ENCODE measurements at places on chromosomes 4 and X. TPM values are rescaled to one million over a fixed set of nuclear protein-coding genes. Genes with fewer than 3 reads are reported as not detected.

DNA sequence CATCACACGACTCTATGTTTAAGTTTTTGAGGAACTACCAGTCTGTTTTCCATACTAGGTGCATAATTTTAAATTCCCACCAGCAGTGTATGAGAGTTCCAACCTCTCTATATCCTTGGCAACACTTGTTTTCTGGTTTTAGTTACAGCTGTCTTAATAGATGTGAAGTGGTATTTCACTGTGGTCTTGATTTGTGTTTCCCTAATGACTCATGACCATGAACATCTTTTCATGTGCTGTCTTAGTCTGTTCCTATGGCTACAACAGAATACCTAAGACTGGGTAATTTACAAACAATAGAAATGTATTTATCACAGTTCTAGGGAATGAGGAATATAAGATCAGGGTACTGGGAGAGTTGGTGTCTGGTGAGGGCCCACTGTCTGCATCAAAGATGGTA is 51.5 kb upstream of the GPR78 start:
- peak; percentile 89 for DNase-seq

DNA sequence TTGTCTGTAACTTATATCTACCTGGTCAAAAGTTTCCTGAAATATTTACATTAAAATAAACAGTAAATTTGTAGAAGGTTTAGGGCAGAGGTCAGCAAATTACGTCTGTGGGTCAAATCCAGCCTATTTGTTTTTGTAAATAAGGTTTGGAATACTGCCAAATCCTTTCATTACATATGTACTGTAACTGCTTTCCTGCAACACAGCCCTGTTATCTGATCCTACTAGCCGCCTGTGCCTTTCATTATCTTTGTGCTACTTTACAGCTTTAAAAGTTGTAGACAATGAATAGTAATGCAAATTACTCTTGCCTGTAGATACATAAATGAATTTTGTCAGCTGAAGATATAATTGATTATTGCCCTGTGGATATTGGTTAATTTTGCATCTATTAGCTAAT is 369.6 kb upstream of the SLC7A11 start:
- no peak for DNase-seq

DNA sequence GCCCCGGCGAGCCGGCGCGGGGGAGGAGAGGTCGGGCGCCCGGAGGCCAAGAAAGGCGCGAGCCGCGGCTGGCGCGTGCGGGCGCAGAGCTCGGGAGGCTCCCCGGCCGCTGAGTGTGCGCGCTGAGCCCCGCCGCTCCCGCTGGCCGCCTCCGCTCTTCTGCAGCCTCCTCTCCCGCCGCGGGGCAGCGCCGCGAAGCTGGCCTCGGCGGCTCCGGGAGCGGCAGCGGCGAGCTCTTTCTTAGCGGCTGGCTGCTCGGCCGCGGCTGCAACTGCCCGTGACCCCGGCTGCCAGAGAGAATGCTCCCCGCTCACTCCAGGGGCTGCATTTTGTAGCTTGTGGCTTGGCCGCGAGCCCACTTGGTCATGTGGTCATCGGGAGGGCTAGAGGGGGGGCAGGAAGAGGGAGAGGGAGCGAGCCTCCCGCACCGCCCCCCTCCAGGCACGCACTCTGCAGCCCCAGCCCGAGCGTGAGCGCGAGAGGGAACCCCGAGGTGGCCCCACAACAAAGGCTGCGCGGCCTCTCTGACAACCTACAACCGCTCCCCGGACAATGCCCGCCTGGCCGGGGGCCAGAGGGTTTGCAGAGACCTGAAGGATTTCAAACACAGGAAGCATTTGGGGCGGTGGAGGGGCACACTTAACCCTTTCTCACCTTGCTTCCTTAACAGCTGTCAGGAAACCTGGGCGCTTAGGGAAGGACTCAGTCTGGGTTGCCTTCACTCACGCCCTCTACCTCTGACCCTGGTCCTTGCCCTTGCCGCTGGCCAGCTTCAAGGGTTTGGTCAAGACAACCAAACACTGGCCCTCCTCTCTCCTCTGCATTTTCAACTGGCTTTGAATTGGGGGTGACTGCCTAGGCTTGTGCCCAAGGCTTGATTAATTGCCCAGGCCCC is at the start of gene APLN:
Gene APLN, minus strand, starts transcription at position 305 of the 895 bp plus-strand sequence. CDS start 326 bp downstream, outside the sequence.
- peak; percentile 43 for DNase-seq

GRCh38 chrX:11770320-11770719 is 12.3 kb downstream of the MSL3 start:
- peak; percentile 51 for DNase-seq

- peak; percentile 62 for DNase-seq
Observed at GRCh38 chr4:30717208-30718020, 2.8 kb upstream of the PCDH7 start.

DNA sequence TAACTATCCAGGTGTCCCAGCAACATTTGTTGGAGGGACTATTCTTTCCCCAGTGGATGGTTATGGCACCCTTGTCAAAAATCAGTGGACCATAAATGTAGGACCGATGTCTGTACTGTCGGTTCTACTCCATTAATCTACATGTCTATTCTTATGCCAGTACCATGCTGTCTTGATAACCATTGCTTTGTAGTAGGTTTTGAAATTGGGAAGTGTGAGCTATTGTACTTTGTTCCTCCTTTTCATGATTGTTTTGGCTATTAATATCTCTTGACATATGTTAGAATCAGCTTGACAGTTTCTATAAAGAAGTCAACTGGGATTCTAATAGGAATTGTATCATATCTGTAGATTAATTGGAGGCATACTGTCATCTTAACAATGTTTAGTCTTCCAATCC is 112.7 kb downstream of the HNRNPD start:
- DNase-seq = no peak

- DNase-seq = no peak
Observed at GRCh38 chrX:20743046-20743445, 476.3 kb upstream of the RPS6KA3 start.

- peak; percentile 33 for DNase-seq
Observed at GRCh38 chr4:81030981-81031791, 678 bp downstream of the BMP3 start.

GRCh38 chr4:87416965-87417364 is 5.4 kb upstream of the NUDT9 start:
- DNase-seq = no peak

- no peak for DNase-seq
Observed at GRCh38 chr4:102589743-102590142, 88.6 kb downstream of the NFKB1 start.

GRCh38 chr4:6749340-6750171 is 33.0 kb upstream of the KIAA0232 start:
- DNase-seq = peak; percentile 86

GRCh38 chrX:22737541-22737940 is 262.2 kb upstream of the DDX53 start:
- no peak for DNase-seq

GRCh38 chrX:41002026-41002425 is 83.2 kb upstream of the USP9X start:
- no peak for DNase-seq

- DNase-seq = no peak
Observed at GRCh38 chrX:95290455-95290854, 1394.2 kb upstream of the DIAPH2 start.

DNA sequence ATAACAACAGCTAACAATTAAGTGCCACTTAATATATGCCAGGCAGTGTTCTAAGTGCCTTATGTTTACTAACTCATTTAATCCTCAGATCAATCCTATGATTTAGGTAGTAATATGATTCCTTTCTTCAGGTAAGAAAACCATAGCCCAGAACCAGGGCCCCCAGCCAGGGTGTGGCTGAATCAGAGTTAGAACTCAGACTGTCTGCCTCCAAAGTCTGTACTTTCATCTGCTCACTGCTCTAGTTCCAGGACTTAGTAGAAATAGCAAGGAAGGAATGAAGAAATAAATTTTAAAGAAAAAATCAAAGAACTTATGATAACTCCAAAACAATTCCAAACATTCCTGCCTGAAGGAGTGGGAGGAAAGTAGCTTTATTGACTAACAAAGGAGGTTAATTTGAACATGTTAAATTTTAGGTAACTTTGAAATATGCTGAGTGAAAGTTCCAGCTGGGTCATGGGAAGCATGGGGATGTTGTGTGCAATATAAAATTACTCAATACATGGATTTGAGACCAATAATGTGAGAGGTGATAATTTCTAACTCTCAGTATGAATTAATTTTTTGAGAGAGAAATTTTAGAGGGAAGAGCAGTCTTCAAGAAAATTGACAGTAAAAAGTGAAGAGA is 8.8 kb upstream of the ADH1C start:
- no peak for DNase-seq

DNA sequence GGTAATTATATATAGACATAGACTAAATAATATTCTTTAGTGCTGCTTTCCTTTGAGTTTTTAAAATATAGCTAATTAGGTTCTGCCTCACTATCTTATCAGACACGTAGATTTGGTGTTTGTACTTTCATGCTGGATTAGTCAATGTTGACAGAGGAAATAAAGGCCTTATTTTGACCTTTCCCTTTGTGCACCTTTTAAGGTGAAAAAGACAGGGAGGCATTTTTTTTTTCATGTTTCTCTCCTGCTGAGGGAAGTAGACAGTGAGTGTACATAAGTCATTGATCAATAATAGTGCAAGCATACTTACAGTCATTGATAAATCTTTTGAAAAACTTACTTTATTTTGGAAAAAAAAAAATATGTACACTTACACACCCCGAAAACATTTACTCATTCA is 467.8 kb downstream of the GRXCR1 start:
- DNase-seq = no peak

DNA sequence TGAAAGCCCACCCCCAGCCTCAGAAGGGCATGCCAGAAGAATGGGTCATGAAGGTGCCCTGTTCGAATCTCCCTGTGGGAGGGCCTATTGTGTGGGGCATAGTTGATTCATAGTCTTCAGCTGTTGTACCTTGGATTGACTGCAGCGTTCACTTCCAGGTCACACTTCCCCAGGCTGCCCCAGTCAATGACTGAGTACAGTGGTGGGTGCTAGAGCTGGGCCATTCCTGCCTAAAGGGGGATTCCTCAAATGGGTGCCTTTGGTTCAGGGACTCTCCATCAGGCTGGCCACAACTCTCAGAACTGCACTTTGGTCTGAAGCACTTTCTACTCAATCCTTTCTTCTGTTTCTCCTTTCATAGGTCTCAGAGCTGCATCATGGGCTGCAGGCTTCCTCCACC is 35.0 kb upstream of the RASGEF1B start:
- DNase-seq = no peak

- no peak for DNase-seq
Observed at GRCh38 chr4:183600189-183600685, 58.7 kb downstream of the RWDD4 start.

DNA sequence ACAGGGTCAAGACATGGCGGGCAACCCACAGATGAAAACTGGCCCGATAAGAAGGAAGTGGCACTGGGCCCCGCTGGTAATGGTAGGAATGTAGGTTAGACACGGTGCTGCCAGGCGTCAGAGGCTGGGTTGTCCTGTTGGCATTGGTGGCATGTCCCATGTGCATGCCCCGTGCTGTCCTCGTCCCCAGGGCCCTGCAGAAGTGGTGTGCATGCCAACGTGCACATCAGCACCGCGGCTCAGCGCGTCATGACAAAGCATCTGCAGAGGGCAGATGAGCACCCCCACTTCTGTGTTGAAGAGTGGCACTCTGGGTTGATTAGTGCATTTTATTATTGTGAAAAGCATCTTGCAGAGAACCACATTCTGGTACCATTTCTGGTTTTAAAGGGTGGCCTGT is 35.6 kb downstream of the NELFA start:
- DNase-seq = no peak

- peak; percentile 66 for DNase-seq
Observed at GRCh38 chr4:151744614-151745013, 16.2 kb downstream of the GATB start.

DNA sequence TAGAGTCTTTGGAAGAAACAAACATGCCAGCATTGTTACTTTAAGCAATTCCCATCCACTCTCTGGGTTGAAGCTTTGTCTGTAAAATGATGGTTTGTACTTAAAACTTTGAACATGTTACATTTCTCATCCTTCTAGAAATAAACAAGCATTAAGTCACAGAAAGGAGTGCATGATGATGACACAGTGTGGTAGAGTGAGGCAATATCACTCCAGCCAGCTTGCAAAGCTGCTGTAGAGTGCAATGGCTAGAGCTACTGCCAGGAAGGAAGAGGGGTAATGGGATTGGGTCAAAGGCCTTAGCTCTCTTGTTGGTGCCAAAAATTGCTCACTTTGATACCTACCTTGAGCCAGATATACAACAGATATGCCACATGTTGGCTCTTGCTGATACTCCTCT is 12.3 kb upstream of the ENOX2 start:
- DNase-seq = no peak

- peak; percentile 19 for DNase-seq
Observed at GRCh38 chr4:129043523-129043922, 49.8 kb downstream of the SCLT1 start.

- peak; percentile 87 for DNase-seq
Observed at GRCh38 chrX:1453951-1454785, 1.5 kb upstream of the ASMTL start.

DNA sequence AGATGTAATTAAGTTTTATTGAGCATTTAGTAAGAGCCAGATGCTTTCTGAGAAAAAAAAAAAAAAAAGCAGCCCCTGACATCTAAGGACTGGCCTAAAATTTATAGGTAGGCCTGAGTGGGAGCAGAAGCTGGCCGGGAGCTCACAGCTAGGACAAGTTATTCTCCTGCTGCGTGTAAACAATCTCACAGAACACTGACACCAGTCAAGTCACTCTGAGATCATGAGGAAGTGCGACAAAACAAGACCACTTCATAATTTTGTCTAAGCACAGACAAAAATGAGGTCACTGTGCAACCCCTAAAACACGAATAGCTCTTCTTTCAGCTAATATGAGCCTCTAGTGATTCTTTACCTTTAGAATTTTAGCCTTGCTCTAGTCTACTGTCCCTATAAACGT is 15.3 kb upstream of the NSUN7 start:
- no peak for DNase-seq

DNA sequence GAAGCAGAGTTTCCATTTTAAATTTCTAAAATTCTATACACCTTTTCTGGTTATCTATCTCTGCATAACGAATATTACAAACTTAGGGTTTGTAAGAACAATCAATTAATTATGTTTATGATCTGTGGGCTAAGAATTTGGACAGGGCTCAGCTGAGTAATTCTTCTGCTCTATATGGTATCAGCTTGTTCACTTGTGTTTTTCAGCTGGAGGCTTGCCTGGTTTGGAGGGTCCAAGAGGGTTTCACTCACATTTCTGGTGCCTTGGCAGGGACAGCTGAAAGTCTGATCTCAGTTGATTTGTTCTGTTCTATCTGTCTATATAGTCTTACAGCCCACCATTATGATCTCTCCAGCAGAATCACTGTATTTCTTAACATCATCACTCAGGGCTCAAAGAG is 57.8 kb upstream of the ADGRA3 start:
- no peak for DNase-seq

NXF2B gene
- total RNA-seq = not detected

HGFAC gene
- total RNA-seq = 0.48 TPM

LRRC66 gene
- 0.94 TPM for total RNA-seq

TMPRSS11F gene
- not detected for total RNA-seq

DUSP9 gene
- not detected for total RNA-seq

OPRPN gene
- not detected for total RNA-seq

TMPRSS11B gene
- not detected for total RNA-seq

CTSO gene
- total RNA-seq = 32.9 TPM

FAM156B gene
- total RNA-seq = 19.3 TPM

IGSF1 gene
- total RNA-seq = not detected

ASMTL gene
- total RNA-seq = 15.8 TPM

DCLK2 gene
- 21.5 TPM for total RNA-seq

FDCSP gene
- not detected for total RNA-seq

GLRA3 gene
- total RNA-seq = not detected

ENPEP gene
- total RNA-seq = 1.4 TPM

DDIT4L gene
- 9.6 TPM for total RNA-seq

SLC16A2 gene
- total RNA-seq = 25.8 TPM

PLXNA3 gene
- 11.3 TPM for total RNA-seq

SMPX gene
- total RNA-seq = 151 TPM

EDA2R gene
- total RNA-seq = 34.5 TPM

KLB gene
- total RNA-seq = not detected

DSPP gene
- total RNA-seq = not detected

SPACA5 gene
- not detected for total RNA-seq

C4orf17 gene
- not detected for total RNA-seq
